NCI-H1436 (cell line): ENCODE measurements at places on chromosomes 1 and 21.
A peak's percentile ranks its signal among the peaks of the same experiment; 100 is the strongest.

- DNase-seq, result no peak
These were observed 272.6 kb downstream of the MATN1 start for GRCh38 chr1:30450818-30451233.

DNA sequence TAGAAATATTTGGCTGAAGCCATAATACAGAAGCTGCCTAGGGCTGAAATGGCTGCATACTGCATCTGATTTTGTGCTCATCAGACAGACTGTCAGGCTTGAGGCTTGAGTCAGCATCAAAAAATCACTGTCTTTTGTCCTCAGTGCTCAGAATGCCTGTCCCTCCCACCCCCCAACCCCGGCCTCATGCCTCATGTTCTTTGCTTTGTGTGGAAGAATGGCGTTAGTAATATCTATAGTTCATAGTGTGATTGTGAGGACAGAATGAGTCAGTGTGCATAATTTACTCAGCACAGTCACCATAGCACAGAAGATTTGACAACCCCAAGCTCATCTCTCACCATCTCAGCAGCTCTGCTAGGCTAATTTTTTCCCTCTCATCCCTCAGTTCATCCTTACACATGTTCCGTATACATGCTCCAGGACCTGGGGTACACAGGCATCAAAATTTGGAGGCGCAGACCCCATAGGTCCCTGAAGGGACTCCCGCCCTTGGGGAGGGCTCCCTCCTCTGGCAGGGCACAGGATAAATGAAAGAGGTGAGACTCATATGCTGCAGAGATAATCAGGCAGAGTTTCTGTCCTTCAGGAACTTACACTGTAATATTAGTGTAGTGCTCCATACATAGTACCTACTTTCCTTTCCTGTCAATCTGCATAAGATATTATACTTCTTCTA, 159.1 kb upstream of the C8B start:
- no peak for DNase-seq

DNA sequence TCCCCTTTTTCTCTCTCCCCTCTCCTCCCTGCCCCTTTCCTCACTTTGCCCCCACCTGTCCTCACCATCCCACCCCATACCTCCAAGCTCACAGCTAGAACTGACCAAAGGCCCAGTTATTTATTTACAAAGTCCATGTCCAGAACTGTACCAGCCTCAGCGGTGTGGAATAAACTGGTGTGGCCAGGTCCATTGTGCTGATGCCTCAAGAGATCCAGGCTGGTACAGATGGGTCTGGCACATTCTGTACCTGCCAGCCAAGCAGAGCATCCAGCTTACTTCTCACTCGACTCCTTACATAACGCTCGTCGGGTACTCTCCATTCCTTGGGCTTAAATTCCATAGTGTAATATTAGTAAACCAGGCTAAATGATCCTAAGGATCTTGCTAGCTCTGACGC, 11.8 kb downstream of the PDZK1IP1 start:
- DNase-seq, result no peak

DNA sequence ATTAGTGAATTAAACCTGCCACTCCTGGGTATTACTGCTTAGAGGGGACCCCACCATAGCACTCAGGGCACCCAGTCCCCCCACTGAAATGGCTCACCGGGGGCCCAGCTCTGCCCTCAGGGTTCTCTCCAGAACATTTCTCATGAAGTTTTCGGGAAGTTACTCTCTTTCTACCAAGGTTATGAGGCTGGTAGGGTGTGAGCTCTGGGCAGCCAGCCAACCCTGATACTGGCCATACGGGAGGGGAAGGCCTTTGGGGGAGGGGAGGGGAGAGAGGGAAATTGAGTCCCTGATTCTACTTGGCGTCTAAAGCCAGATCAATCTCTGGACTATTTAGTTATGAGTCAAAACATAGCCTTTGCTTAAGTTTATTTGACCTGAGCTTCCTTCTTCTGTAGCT, 12.9 kb upstream of the PDE9A start:
- no peak for DNase-seq

DNA sequence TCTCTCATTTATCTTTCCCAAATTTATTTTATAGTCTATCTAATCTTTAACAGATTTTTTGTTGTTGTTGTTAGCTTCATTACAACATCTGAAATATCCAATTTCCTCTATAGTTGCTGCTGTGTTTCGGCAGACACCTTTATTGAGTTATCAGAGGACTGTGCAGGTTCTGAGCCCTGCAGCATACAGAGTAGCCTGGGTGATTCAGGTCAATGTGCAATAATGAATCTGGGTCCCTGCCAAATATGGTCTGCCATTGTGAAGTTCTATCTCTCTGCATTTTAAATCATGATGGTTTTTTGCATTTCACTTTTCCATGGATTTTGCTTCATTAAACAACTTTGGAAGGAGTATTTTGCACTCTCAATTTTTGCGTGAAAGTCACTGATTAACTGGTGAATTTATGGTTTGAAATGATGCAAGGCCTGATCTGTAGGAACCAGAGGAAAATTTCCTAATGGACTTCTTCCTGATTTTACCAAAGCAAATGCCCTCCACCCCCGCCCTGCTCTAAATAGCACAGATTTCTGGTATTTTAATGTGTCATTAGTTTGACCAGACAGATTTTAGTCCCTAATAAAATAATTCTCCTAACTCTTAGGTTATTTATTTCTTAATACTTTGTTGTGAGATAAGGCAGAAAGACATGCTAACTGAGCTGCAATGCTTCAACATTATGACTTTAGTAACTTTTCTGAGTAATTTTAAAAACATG, 402.3 kb downstream of the PTBP2 start:
- no peak for DNase-seq

- no peak for DNase-seq
These were observed 142.1 kb upstream of the COL11A1 start for GRCh38 chr1:103250441-103250861.

DNA sequence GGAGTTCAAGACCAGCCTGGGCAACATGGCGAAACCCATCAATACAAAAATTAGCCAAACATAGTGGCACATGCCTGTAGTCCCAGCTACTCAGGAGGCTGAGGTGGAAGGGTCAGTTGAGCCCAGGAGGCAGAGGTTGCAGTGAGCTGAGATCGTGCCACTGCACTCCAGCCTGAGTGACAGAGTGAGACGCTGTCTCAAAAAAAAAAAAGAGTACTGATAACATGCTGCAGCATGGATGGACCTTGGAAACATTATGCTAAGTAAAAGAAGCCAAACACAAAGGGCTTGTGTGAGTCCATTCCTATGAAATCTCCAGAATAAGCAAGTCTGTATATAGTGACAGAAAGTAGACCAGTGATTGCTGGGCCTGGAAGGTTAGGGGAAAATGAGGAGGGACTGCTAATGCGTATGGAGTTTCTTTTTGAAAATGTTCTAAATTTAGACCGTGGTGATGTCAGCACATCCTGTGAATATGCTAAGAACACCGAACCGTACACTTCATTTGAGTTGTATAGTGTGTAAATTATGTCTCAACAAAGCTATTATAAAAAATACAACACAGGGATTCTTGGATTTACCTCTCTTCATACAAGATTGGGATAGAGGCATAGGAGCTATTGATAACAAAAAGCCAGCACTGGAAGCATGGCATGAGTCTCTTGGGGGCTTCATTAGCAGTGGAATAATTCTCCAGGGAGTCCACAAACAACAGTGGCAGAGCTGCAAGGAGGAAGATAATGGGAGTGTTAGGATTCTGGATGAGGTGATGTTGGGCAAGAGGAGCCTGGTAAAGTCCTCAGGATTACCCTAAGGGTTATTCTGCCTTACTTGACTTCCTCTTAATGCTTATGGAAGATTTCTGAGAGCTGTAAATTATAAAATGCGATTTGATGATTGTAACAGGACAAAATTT, 73.5 kb downstream of the TTC3 start:
- peak; percentile 31 for DNase-seq

GRCh38 chr1:106224426-106224825, 832.0 kb upstream of the PRMT6 start:
- no peak for DNase-seq
